ENCODE measurements at places on chromosomes 6 and 20.
A peak's percentile ranks its signal among the peaks of the same experiment; 100 is the strongest.

GRCh38 chr6:32659856-32660595, 6.4 kb downstream of the HLA-DQB1 start:
- no peak for DNase-seq

DNA sequence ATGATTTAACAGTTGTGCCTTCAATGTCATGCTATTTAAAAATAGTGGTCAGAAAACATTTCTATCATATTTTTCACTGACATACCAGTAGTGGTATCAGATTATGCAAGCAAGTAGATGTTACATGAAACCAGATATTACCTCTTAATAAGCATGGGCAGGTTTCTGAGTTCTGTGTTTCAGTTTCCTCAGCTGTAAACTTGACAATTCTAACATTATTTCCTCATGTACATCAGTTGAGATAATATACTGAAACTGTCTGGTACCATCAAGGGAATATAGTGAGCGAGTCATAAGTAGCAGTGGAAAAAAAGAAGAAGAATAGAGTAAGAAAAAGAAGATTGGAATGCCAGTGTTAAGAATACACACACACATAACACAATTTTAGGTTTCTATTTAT, 477.9 kb upstream of the MANEA start:
- no peak for DNase-seq

- DNase-seq: no peak
Measured at GRCh38 chr6:91181416-91181815, 594.5 kb upstream of the MAP3K7 start.

GRCh38 chr6:165987483-165988301, 180.0 kb downstream of the TBXT start:
- peak; percentile 3 for DNase-seq

DNA sequence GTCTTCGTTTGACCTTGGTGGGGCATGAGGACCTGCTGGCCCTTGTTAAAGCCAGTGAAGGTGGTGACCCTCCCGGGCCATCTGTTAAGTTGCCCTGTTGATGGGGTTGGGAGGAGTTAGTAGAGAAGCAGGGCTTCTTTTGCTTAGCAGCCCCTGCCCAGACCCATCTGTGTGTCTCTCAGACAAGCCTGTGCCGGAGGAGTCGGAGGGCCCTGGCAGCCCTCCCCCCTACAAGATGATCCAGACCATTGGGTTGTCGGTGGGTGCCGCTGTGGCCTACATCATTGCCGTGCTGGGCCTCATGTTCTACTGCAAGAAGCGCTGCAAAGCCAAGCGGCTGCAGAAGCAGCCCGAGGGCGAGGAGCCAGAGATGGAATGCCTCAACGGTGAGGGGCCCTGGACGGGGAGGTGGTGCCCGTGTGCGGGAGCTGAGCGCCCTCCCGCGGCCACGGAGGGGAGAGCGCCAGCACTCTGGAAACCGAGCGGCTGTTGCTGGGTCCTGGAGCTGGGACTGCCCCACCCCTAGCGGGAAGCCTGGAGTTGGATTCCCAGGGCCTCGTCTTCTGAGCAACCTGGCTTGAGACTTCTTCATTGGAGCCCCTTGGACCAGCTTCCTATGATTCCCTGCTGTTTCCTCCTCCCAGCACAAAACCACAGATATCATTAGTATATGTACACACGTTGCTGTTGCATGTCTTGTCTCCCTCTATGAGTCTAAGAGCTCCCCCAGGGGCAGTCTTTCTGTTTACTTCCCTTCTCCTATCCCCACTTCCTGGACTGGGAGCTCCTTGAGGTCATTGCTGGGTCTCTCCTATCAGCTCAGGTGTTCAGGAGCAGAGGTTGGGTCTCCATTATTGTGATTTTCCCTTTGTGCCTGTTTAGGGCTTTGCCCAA, 27.6 kb upstream of the SRF start:
- peak; percentile 92 for DNase-seq

GRCh38 chr6:118725944-118726343, 74.6 kb upstream of the CEP85L start:
- no peak for DNase-seq

DNA sequence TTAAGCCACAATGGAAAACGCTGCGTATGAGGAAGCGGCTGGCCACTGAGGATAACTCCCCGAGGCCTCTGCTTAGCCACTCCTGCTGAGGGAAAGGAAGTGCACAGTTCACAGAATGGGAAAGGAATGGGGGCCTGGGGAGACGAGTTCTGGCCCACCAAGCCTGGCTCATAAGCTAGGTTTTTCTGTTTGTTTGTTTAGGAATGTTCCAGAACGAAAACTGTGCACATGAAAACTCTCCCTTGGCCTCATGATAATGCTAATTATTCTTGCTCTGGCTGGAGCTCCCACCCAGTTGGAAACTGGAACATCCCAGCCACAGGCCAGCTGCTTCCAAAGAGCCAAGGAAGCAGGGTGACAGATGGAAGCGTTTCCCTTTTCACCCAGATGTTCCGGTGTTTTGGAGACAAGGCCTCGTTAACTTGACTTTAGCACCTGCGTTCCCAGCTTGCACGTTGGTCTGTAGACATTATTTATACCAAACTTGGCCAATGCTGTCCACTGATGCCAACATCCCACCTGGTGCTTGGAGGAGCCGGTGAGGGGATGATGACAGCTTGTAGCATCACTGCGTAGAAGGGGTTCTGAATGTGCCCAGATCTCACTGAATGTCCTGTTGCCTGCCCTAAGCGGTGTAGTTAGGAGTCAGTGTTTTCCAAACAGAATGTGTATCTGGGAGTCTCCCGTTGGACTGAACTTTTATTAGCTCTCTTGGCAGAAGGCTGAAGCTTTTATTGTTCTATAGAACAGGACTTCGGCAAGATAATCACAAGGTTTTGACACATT, 34.5 kb downstream of the APCDD1L start:
- DNase-seq: peak; percentile 38

DNA sequence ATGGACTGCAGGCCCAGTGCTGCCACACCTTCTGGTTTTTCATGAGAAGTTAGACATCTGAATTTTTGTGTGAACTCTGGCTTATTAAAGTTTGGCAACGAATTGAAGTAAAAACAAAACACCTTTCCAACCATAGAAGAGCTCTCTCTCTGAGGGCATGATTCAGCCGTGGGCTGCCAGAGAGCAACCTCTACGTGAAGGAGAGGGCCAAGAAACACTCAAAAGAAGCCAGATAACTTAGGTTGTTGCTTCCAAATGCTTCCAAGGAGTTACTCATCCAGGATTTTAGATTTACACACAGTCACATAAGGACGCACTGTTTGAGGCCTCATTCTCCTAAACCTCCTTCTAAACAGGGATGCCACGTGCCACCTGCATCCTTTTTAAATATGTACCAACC, 65.5 kb downstream of the NRN1 start:
- no peak for DNase-seq

DNA sequence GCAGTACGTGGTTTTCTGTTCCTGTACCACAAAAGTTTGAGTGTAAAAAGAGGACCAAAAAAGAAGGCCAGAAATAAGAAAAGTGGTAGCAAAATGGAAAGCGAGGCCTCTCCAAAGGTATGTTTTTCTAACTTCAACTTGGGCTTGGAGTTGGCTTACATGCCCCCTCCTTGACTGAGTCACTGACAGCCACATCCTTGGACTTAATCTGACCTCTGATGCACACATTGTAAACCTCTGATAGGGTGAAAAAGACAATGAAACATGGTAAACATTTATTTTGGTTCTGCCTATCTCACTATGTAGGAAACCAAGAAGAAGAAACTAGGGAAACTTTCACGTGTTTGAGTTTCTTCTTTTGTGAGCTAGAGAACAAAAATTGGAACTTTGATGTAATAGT, 503.2 kb upstream of the ID4 start:
- no peak for DNase-seq

DNA sequence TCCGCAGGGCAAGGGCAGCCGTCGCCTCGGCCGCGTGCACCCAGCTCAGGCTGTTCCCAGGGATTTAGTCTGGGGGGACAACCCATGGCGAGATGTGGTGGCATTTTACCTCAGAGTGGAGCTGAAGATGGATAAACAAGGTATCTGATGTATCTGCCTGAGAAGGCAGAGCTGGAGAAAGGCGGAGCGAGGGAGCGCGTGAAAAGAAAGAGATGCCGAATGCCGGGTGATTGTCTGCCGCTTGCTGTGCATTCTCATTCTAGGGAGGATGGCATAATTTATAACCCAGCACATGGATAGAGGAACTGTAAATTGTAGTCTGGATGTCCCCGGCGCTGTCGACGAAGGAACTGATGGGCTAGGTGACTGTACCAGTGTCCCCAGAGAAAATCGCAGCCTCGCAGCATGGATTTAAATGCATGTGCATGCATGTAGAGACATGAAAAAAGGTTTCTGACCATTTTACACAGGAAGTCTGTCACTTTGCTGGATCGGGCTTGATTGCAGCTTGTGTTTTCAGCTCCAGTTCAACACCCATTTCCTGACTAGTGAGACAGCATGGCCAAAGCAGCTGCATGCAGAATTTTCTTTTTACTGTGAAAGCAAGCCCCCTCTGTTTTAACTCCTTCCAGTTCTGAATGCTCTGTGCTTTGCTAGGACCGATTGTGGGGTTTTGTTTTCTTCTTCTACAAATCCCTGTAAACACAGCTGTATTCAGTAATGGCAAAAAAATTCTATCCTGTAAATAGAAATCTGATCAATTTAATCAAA, 149.7 kb downstream of the PRL start:
- peak; percentile 91 for DNase-seq

DNA sequence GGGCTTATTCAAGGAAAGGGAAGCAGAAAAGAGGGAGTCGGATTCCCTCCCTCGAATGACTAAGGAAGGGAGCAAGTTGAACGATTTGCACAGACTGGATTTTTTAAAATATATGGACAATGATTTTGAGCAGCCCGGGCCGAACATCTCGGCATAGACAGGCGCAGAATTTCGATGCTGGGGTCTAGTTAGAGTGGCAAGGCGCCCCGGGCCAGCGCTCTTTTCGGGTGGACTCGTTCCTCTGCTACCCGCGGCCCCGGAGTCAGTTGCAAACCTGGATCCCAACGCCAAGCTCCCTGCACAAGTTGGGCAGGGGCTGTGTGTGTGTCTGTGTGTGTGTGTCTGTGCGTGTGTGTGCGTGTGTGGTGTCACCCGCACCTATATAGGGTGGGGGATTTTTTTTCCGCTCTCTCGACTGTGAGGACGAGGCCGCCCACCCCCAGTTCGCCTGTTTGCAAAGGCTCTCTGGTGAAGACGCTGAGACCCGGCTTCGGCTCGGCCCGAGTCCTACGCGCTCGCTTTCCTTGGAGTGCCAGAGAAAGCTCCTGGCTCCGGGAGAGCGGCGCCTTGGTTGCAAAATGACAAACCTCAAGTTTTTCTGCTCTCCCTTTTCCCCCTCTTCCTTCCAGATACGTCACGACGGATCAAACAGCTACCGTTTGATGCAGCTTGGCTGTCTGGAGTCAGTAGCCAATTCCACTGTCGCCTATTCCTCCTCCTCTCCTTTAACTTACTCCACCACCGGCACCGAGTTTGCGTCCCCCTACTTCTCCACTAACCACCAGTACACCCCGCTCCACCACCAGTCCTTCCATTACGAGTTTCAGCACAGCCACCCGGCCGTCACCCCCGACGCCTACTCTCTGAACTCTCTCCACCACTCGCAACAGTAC, 1.4 kb downstream of the TFAP2D start:
- peak; percentile 45 for DNase-seq

- no peak for DNase-seq
Measured at GRCh38 chr20:6579417-6579816, 188.1 kb upstream of the BMP2 start.

- no peak for DNase-seq
Measured at GRCh38 chr6:14945461-14946185, 300.2 kb upstream of the JARID2 start.

- DNase-seq: peak; percentile 59
Measured at GRCh38 chr6:87277123-87277522, 45.3 kb upstream of the SMIM8 start.

- peak; percentile 18 for DNase-seq
Measured at GRCh38 chr6:48243071-48243470, 132.1 kb upstream of the PTCHD4 start.

DNA sequence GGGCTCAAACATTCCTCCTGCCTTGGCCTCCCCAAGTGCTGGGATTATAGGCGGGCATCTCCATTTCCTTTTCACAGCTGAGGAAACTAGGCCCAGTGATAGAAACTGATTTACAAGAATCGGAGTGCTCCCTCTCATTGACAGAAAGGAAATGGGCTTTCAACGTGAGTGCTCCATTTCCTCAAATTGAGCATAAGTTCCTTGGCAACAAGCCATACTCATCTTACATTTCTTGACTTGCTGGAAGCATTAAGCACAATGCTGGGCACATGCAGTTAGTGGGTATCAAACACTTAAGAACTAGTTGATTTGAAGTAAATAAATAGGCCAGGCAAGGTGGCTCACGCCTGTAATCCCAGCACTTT, 54.7 kb downstream of the FGD2 start:
- DNase-seq: peak; percentile 62

- DNase-seq: peak; percentile 25
Measured at GRCh38 chr6:4928426-4928825, 75.4 kb downstream of the RPP40 start.

DNA sequence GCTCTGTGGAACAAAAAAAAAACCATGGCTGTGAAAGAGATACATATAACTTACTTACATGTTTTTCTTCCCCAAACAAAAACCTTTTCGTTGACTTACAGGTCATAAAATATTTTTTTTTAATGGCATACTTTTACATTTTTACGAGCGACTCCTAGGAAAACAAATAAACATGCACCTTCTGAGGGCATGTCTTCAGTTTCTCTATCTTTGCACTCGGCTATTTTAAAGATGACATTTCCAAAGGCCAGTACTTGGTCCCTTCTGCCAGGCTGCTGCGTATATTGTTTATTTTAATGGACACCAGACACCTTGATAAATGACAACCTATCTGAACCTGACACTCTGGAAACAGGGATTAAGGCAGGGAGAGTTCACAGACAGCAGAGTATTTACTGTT, 49.4 kb downstream of the PIGU start:
- DNase-seq: no peak

GRCh38 chr20:63319164-63320040, 26.4 kb downstream of the COL20A1 start:
- DNase-seq: no peak

- DNase-seq: peak; percentile 59
Measured at GRCh38 chr6:31202259-31203166, 32.0 kb upstream of the POU5F1 start.

GRCh38 chr6:76416821-76417605, 344.6 kb upstream of the IMPG1 start:
- DNase-seq: peak; percentile 72

GRCh38 chr6:36759148-36759759, 61.6 kb downstream of the RAB44 start:
- peak; percentile 82 for DNase-seq

DNA sequence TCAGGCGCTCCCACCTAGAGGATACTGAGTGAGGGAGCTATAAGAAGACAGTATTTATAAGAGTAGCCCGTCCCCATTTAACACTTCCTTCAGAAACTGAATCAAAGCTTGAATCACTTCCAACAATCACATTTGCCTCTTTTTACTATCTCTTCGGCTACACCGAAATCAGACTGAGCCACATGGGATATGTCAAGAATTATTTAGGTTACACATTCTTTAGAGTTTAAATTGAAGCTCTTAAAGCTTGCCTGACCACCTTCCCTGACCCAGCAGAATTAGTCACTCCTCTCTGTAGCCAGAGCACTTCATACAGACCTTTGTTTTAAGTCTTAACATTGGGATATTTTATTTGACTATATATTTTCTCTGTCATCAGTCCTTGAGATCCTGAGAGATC, 163.7 kb downstream of the MAFB start:
- DNase-seq: no peak

All from NCI-H69 (cell line).